ENCODE measurements at places on chromosomes 12 and 14.

DNA sequence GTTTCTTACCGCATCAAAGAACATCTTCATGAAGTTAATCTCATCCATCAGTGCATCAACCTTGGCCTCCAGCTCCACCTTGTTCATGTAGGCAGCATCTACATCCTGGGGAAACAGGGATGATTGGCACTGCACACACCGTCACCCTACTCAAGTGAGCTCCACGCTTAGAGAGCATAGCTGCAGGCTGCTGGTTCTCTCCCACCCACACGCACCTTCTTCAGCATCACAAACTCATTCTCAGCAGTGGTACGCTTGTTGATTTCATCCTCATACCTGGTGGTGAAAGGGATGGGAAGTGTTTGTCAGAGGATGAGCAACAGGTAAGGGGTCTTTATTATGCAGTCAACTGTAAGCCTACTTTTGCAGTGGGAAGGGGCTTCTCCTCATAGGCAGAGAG, 2.3 kb downstream of the KRT5 start:
- no peak for DNase-seq

DNA sequence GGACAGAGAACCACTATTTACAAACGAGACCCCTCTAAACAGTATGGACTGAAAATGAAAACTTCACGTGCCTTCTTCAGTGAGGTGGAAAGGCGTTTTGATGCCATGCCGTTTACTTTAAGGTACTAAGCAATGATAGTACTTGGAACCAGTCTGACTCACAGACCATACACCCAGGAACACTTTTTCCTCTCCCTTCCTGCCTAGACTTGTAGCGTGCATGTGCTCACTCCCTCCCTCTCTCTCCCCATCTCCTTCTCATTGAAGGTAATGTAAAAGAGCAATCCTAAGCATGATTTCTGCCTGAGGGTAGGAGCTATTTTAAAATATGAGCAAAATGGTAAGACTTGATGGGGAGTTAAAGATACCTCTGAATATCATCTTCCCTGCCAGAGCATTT, 5.9 kb upstream of the RPL41 start:
- DNase-seq = no peak

DNA sequence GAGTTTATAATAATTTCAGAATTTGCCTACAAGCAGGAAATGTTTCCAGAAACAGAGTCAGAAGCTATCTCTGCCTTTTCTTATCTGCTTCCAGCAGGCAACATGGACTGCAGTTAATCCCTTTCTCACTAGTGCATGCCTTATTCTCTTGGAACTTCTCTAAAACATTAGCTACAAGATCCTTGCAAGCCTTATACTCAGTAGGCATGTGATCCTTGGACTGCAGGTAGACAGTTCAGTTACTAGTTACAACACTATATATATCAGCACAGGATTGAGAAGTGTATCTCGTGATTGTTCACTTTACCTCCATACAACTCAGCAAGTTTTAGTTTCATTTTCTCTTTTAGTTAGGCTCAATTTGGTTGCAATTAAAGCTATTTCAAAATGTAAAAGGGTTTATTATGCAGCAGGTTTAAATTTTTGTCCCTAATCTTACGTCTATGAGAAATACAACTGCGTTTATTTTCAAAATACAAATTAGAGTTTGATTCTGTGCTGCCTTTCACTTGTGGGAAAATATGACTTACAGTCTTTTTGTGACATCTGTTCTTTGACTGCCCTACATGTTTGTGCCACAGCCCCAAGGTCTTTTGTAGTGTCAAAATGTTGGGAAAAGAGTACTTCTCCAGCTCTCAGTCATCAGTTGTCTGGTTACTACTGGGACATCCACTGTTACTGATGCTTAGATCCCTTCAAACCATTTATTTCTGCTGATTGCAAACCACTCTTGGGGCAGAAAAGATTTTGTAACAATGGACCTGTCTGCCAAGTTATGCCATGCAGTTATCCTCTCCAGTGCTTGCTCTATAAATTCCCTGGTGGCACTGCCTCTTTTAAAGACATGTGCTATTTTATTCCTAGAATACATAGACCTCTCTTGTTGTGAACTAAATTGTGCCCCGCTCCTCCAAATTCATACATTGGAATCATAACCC, 709.0 kb upstream of the FOXG1 start:
- DNase-seq = no peak

DNA sequence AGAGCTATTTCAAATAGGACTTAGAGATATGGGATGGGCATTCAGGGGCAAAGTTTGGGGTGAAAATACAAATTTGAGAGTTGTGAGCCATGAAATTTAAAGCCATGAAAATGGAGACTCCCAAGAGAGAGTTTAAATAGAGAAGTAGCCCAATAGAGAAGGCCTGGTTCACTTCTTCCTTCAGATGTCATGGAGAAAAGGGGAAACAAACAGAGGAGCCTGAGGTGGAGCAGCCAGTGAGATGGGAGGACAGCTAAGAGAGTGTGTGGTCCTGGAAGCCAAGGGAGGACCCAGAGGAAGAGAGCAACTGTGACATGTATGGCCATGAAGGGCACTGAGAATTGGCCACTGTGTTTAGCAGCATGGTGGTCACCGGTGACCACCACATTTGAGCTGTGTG, 12.3 kb upstream of the DYNLL1 start:
- DNase-seq = no peak

DNA sequence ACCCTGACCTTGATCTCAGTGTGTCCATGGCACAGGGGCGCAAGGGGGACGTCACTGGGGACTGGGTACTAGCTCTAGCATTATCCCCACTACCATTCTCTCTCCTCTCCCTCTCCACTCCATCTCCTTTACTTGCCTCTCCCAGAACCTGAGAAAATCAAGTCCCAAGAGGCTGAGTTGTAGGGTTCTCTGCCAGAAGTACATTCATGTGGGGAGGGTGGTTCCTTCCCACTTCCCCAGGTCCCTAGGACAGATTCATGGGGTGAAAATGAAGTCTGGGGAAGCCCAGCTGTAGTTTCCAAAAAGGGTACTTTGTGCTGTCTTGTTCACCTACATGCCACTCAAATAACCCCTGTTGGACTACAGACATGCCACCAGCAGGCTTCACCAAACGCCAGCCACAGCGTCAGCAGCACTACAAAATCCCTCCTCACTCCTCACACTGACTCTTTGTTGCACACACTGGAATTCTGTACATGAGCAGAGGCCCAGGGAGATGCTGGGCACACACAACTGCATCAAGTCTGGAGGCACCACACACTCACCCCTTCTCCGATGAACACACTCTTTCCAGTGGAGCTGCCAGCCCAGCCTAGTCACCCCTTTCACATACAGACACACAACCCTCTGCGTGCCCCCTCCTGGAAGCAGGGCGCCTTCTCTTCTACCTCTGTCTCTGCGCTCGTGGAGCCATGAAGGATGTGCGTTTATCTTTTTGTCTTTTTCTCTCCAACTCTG, 6.9 kb downstream of the RARG start:
- DNase-seq = no peak

GRCh38 chr14:74265301-74265965, 26.2 kb downstream of the VSX2 start:
- DNase-seq = no peak

DNA sequence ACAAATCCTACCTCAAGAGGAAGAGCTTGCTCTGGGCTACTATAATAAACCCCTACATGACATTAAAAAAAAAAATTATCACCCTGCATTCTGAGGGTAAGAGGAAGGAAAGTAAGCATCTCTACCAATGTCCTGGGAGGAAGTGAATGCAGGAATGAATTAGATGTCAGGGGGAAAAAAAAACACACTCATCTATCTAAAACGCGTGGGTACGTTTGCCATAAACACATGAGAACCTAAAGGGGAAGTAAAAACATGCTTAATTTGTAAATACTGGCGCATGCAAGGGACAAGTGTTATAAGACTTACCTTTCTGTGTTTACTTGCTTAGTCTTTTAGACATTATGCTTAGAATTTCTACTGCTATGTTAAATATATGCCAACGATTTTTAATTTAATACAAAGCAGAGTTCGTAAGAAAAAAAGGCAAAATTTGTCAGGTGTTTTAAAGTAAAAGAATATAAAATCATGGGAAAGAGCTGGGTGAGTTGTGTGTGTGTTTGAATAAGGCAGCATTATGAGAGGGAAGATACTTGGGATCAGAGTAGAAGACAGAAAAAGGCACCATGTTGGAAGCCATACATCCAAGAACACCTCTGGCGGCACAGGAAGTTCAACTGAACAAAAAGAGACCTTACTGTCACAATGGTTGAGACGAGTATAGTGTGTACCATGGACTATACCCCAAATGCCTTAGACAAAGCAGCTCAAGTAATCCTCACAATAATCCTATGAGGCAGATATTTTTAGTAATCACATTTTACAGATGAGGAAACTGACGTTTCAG, 1.5 kb downstream of the TMED8 start:
- DNase-seq = no peak

GRCh38 chr12:16238661-16239060, 38.8 kb downstream of the SLC15A5 start:
- no peak for DNase-seq

- DNase-seq = no peak
Measured at GRCh38 chr14:68843471-68844209, 50.8 kb upstream of the ZFP36L1 start.

DNA sequence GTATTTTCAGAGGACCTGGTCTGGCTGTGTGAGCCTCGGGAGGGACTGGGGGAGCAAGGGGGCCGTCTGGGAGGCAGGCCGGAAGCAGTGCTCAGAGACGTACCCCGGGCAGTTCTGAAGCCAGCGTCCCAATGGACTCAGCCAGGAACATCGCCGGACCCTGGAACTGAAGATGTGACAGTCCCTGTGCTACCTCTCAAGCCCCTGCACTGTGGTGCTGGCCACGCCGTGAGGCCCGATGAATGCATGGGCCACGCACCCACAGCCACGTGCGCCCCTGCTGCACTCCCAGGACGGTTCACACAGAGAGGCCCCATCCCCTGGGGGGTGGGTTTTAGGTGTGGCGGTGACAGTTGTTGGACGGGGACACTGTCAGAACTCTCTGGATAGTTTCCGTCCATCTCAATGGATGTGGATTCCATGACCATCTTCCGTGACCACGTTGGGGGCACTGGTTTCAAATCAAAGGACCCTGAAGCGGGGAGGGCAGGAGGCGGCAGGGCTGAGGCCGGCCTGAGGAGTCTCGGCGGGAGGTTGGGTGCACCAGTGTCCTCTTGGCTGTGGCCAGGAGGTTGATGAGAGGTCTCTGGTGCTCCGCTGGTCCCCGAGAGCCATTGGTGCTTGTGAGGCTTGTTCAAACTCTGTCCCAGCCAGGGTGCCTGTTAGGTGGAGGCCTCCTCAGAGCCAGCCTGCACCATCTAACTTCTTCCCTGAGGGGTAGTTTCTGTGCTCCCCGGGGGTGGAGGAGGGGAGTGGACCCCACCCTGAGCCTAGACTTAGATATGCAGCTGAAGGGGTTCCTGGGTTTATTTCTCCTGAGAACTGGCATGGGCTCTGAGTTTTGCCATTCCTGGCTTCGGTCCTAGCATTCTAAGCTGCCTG, 36.3 kb upstream of the TSPAN9 start:
- DNase-seq = no peak

DNA sequence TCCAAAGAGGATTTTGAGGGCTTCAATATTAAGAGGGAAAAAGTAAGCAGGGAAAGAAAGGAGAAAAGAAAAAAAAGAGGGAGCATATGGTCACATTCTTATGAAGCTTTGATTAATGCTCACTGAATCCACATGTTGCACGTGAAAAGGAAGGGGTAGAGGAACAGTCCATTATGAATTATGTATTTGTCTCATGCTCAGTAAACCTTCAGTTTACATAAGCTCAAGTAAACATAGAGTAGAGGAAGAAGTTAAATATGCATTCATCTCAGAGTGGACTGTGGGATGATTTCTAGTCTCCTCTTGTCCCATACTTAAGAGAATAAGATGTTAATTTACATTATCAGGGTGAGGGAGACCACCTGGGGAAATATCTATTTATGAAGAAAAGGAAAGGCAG, 334.5 kb downstream of the IPO8 start:
- DNase-seq = no peak

- DNase-seq = no peak
Measured at GRCh38 chr14:104562606-104563005, 17.0 kb upstream of the C14orf180 start.

DNA sequence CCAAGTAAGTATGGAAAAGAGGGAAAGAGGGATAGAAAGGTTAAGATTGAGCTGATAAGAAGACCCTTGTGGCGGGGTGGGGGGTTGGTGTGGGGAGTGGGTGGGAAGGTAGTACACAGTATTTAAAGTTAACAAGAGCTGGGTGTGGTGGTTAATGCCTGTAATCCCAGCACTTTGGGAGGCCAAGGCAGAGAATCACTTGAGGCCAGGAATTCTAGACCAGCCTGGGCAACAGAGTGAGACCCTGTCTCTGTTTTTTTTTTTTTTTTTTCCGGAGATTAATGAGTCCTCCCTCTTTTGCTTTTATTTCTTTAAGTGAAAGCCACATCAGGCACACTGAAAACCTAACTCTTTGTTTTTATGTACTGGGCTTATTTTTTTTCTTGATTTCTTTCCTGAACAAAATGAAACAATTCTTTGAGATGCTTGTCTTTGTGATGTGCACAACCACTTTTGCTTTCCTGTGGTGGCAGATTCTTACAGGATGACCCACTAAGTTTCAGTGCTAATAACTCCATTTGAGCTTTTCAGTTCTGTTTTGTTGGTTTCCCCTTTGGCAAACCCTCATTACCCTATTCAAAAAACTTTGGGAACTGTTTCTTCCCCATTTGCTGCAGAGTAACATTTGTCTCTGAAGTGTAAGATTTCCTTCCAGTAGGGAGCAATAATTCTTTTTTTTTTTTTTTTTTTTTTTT, 54.8 kb downstream of the WNK1 start:
- DNase-seq = no peak

DNA sequence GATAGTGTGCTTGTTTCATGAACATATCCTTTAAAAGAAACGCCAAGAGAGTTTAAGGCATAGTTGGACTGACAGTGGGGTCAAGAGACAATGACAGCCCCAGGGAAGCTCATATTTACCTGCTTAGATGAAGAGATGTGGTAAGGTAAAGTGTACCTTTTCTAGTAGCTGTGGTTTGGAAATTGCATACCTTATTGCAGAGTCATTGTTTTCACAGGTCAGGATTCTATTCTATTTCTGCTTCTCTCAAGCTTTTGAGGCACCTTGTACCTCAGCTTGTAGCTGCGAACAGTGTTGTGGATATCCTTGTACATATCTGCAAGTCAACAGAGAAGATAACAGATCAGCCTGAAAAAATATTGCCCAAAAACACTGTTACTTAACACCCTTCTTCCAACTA, 47.7 kb downstream of the ATP6V1D start:
- DNase-seq = no peak

DNA sequence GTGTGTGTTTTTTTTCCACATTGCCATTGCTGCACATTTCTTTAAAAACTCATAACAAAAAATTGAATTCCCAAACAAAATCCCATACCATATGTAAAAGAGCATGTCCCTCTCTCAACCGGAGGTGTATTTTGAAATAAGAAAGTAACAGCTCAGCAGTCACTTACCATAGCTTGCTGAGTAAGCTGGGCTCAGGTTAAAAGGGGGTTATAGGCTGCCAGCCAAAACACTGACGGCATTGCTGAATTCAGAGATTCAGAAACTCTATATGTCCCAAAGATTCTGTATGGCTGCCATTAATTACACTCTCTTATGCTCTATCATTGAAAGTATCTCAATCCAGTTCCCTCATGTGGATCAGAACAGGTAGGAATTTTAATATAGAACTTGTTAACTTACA, 276.0 kb downstream of the FOXG1 start:
- no peak for DNase-seq

- no peak for DNase-seq
Measured at GRCh38 chr12:50246197-50246865, 37.0 kb downstream of the LIMA1 start.
